Cortex of kidney (tissue), 1 donor: ENCODE measurements at places on chromosomes 7 and 10.

DNA sequence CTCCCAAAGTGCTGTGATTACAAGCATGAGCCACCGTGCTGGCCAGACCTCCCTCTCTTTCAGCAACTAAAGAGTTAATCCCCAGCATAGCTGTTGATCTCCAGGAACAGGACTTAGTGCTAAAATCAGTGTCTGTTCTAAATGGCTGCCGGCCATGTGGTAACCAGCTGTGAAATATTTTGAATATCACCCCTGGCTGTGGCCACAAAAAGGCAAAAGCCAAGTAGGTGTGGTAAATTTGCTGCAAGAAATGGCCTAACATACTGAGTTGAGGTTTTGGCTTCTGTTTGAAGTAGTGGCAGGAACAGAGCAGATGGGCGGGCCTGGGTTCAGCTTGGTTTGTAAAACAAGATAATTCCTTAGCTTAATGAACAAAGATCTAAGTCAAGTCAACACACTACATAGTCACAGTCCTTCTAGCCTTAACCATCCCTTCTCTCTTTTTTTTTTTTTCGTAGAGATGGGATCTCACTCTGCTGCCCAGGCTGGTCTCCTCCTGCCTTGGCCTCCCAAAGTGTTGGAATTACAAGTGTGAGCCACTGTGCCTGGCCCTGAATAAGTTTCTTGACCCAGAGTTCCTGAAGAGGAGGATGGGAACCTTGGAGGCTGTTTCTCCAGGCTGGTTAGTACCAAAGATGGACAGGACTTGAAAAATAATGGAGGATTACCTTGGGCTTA lies 22.7 kb upstream of the AGFG2 start:
- no peak for DNase-seq

- DNase-seq, result no peak
These were observed 35.3 kb upstream of the MYL10 start for GRCh38 chr7:101664436-101664835.

DNA sequence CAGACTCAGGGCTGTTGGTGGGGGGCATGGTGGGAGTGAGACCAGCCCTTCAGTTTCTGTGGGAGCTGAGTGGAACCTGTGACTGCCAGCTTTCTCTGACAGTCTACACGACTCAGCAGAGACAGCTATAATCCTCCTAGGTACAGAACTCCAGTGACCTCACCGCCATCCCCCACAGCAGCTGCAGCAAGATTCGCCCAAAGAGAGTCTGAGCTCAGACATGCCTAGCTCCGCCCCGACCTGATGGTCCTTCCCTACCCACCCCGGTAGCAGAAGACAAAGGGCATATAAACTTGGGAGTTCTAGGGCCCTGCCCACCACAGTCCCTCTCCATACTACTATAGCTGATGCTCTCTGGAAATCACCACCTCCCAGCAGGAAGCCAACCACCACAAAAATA lies 500.1 kb downstream of the ETV1 start:
- DNase-seq, result no peak

GRCh38 chr7:30553546-30553945 lies 41.1 kb upstream of the GARS1 start:
- DNase-seq, result no peak

DNA sequence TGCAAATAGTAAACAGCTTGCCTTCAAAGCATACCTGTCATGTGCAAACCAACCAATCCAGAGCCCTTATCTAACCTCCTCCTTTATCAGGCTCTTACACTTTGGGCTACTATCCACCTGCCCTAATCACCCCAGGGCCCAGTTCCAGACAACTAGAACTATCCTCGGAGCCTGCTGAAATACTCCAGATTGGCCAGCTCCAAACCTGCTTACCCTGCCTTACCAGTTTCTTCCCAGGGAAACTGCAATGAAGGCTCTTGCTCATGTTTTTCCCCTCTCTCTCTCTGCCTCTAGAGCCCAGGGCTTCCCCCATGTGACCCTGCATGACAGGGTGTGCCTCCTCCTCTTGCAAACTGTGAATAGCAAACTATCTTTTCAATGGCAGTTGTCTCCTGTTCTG lies 81.4 kb upstream of the CAPZA2 start:
- DNase-seq, result no peak

- DNase-seq, result no peak
These were observed 91.1 kb downstream of the OR13A1 start for GRCh38 chr10:45224219-45224841.

DNA sequence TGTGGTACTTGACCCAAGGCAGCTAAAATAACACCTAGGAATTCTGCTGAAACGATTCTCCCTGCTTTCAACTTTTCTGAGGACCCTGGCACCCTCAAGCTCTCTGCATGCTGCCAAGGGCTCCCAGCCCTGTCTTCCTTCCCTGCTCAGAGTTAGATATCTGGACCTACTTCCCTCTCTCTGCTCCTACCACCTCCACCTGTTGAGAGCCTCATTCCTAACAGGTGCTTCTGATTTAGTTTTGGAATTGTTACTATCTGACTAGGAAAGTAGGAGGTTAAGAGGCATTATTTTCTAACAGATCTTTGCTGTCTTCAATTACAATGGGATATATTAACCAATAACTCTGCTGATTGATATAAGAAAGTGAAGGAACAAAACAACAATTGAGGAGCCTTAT lies 253.8 kb downstream of the FZD1 start:
- DNase-seq, result no peak

- no peak for DNase-seq
These were observed 81.9 kb upstream of the DUSP5 start for GRCh38 chr10:110415809-110416208.

- no peak for DNase-seq
These were observed 177.4 kb downstream of the ARHGAP12 start for GRCh38 chr10:31751051-31751737.

GRCh38 chr7:4724648-4725013 lies 42.5 kb downstream of the FOXK1 start:
- no peak for DNase-seq

DNA sequence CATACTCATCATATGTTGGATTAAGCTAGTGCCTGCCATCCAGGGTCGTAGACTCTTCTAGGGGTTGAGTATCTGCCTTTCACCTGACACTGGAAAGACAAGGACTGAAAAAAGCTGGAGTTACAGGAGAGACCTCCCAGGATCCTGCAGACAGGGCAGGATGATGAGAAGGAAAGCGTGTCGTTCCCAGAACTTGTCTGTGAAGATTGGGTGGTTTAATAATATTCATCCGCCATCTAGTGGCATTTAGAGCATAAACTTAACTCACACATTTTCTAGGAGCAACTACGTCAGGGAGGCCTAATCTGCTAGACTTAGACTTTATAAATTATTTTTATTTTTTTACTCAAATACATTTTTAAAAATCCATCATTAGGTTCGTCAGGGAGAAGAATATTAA lies 59.6 kb downstream of the ADRB1 start:
- no peak for DNase-seq

DNA sequence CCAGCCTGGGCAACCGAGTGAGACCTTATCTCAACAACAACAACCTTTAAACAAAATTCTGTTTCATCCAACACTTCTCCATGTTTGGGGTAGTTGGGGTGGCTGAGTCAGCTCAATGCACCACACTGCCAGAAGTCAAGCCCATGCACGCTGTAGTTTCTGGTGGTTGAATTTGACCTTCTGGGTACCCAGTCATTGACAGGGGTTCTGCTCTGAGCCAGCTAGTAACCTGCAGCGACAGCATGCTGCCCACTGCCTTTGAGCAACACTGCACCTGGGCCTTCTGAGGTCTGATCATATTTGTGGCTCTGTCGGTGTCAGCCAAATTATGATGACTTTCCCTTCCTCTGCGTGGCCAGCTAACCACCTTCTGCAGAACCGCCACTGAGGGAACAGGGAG lies 84.6 kb upstream of the ZNF438 start:
- no peak for DNase-seq

GRCh38 chr7:99645590-99645989 lies 28.8 kb downstream of the ZSCAN25 start:
- DNase-seq, result no peak
